Myocyte (in vitro differentiated cells): ENCODE measurements at places on chromosomes 5 and 9. TPM values are rescaled to one million over a fixed set of nuclear protein-coding genes. Genes with fewer than 3 reads are reported as not detected.

DNA sequence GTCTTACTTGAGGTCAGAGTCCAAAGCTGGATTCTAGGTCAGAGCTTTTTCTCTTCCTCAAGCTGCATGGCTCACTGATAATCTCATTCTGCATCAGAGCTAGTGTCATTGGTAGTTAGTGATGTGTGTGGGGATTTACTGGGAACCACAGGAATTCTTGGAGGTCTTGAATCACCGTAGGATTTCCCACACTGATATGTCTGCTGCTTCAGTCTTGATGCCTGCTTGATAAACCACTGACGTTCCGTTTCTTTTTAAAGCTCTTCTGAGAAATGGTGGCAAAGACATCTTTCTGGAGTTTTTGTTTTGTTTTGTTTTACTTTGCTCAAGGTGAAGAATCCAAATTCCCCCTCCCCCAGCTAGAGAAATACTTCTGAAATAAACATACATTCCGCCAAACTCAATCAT lies 1.2 kb upstream of the GARIN3 start:
- DNase-seq, result peak; percentile 94

DNA sequence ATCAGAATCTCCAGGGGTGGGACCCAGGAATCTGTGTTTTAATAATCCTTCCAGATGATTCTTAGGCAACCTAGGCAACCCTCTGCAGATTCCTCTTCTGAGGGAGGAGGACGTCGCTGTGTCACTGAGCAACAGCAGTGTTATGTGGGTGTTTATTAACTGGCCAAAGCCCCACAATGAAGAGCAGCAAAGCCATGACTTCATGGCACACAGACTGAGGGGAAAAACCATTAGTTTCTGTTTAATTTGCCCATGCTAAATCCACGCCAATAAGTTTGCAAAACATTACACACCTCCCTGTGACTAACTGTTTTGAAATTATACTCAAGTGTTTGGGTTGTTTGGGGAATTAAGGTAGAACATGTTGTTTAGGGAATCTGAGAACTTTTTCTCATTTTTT lies 83.7 kb upstream of the TMED7 start:
- no peak for DNase-seq

GRCh38 chr5:102229685-102230084 lies 66.4 kb downstream of the SLCO4C1 start:
- DNase-seq, result no peak

S1PR3 gene
- total RNA-seq, result 0.70 and 1.3 TPM in 2 replicates

- DNase-seq, result peak; percentile 18
Measured at GRCh38 chr5:180078348-180078747, 6.8 kb upstream of the RNF130 start.

- DNase-seq, result no peak
Measured at GRCh38 chr5:100322483-100322882, 212.7 kb upstream of the FAM174A start.

GRCh38 chr9:72537011-72537545 lies 15.7 kb downstream of the TMC1 start:
- no peak for DNase-seq

GRCh38 chr5:1532384-1532783 lies 8.6 kb upstream of the LPCAT1 start:
- no peak for DNase-seq

DNAH5 gene
- total RNA-seq, result 0.57 and 1.5 TPM in 2 replicates

GRCh38 chr5:121797681-121798518 lies 53.8 kb upstream of the FTMT start:
- DNase-seq, result no peak
